ENCODE measurements at places on chromosomes 6 and 20.

- DNase-seq: no peak
Observed at GRCh38 chr6:122322824-122323223, 76.6 kb upstream of the HSF2 start.

GRCh38 chr20:57160985-57161384 lies 105.5 kb downstream of the BMP7 start:
- no peak for DNase-seq

DNA sequence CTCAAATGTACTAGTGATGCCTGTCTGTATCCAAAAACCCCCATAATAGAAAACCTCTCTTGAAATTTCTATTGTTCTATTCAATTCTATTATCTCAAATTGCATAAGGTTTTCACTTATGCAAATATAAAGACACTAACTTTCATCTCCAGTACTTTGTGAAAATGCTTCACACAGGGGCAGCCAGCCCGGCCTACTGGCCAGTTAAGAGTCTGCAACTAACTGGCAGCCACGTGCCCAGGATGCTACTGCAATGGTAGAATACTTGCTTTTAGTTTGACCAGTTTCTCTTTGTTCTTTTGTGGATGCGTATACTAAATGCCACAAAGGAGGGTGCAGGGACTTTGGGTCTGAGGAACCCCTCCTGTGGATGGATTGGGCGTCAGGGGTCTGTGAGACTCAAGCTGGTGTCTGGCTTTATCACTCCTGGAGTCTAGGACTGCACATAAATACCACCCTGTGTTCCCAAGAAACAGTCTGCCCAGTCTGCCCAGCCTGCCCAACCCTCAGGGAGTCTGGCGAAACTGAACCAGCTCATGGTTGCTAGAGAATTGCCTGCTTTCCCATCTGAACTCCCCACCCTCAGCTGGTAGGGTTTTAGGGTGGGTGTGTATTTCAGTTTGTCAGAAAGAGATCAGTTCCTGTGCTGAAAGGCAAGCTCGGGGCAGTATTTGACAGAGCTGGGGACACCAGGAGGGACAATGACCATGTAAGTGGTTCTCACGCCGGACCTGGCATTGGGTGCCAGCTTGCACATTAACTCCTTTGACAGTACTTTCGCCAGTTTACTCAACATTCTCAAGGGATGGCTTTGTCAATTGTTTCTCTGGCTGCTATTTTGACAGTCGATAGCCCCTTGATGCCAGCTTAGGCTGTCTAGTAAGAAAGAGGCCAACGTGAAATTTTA lies 558.2 kb upstream of the JAG1 start:
- DNase-seq: no peak

DNA sequence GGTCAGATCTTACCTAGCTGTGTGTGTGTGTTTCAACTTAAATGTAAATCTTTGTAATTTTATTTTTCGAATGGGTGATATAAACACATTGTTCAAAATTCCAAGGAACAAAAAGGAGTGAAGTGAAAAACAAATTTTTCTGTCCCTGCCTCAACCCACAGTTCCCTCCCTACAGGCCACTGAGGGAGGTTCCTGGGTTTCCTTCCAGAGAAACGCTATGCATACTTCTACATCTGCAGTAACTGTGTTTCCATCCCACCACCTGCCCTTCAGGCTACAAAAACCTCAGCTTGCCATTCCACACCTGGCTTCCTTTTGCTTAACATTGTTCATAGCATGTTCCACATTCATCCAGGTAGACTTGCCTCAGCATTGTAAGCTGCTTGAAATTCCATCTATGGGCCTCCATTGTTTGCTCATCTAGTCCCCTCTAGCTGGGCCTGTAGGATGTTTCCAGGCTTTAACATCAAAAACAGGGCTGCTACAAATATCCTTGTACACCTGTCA lies 12.0 kb downstream of the ANGPT4 start:
- no peak for DNase-seq

- DNase-seq: peak; percentile 68
Observed at GRCh38 chr20:44370639-44371218, 15.2 kb downstream of the HNF4A start.

All from islet precursor cell (in vitro differentiated cells).